Immature natural killer cell (primary cell): ENCODE measurements at places on chromosomes 6 and 20.

DNA sequence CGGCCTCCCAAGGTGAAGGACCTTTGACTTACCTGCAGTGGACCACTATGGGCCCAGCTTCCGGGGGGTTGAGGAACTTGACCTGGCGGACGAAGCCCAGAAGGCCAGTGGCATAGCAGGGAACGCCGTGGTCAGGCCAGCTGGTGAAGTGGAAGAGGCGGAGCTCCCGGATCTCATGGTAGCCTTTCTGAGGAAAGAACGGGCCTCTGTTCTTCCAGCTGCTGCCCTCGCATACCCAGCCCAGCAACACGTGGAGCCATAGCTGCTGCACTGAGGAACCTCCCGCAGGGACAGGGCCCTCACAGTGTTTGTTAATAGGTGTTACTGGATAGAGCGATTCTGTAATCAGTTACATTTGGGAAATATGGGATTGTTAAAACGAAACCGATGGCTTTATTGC lies 492.1 kb upstream of the CHD6 start:
- no peak for DNase-seq

GRCh38 chr6:152300517-152300916 lies 336.6 kb downstream of the SYNE1 start:
- no peak for DNase-seq

- no peak for DNase-seq
Observed at GRCh38 chr20:15977026-15977425, 596.2 kb downstream of the KIF16B start.

DNA sequence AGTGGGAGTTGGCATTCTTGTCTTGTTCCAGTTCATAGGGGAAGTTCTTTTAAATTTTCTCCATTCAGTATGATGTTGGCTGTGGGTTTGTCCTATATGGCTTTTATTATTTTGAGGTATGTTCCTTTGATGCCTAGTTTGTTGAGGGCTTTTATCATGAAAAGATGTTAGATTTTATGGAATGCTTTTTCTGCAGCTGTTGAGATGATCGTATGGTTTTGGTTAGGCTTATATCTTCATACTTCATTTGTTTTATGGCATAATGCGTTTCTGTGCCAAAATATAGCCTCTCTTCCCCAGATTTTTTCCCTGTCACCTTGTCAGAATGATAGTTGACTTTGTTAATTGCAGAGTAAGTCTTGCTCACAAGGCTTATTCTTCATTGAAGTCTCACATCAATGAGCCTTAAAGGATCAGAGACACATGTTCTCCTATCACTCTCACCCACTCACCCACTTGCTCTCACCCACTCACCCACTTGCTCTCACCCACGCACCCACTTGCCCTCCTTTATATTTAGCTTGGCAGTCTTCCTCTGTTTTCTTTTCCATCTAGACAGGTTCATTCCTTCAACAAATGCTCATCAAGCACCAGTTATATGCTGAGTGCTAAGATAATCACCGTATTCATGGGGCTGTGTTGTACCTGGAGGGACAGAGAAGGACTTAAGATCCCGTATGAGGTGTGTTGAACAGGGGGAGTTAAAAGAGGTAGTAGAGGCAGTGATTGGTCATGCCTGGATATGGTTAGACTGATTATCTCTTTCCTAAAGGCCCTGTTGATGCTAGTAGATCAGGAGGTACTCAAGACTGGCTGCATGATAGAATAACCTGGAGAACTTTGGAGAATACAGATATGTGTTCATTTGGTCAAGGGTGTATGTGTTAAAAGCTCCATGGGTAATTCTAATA lies 19.3 kb downstream of the UST start:
- no peak for DNase-seq

GRCh38 chr6:25442898-25443297 lies 163.7 kb downstream of the CARMIL1 start:
- DNase-seq, result no peak
